ENCODE measurements at places on chromosomes 1 and 21.
A peak's percentile ranks its signal among the peaks of the same experiment; 100 is the strongest.

DNA sequence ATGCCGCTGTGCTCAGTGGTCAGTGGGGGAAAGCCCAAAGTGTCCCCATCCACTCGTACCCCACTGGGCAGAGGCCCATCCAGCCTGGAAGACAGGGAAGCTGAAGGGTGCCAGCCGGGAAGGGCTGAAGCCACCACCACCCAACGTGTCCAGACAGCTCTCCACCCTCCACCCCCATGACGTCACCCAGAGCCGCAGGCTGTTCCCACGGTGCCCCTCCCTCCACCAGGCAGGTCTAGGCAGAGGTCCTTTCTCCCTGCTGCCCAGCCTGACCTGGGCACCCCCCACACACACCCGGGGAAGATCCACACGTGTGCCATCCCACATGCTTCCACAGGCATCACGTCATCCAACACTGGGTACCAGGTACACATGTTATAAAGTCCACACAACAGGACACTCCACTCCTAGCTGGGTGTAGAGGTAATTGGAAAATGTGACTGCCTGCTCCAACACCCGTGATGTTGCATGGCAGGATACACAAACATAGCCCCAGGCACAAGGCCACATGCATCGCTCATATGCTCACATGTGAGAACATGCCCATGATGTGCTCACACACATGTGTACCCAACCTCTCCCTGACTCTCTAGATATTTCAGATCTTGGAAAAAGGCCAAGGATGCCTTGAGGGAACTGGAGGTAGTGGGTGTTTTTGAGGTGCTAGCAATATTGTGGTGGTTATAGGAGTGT lies 5.1 kb upstream of the ARHGAP30 start:
- DNase-seq = no peak

GRCh38 chr1:206663832-206664652 lies 20.7 kb upstream of the MAPKAPK2 start:
- DNase-seq = peak; percentile 71

DNA sequence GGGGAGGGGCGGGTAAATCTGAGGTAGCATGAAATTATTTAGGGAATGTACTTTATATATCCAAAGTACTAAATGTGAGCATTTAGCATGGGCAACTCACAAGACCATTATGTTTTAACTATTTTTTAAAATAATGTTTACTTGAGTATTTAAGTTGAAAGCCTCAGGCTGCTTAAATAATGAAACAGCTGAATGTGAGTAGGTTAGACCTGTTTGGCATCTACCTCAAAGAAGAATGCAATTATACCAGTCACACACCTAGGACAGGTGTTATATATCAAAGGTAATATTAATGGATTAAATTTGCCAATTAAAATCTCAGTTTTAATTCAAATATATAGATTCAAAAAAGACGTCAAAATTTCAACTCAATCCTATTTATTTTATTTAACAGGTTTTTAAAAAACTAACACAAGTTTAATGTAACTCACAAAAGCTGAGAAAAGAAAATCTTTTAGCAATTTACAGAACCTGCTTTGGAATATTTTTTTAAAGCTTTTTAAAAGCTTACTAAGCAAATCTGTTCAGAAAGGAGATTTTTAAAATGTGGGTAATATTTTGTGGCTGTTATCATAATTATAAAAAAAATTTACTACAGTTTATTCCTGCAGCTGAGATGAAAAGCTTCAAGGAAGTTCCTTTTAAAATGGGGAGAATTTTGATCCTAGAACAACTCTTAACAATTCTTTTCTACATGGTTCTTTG lies 104.6 kb upstream of the LBR start:
- DNase-seq = no peak

- DNase-seq = no peak
Observed at GRCh38 chr1:172753964-172754363, 95.1 kb downstream of the FASLG start.

DNA sequence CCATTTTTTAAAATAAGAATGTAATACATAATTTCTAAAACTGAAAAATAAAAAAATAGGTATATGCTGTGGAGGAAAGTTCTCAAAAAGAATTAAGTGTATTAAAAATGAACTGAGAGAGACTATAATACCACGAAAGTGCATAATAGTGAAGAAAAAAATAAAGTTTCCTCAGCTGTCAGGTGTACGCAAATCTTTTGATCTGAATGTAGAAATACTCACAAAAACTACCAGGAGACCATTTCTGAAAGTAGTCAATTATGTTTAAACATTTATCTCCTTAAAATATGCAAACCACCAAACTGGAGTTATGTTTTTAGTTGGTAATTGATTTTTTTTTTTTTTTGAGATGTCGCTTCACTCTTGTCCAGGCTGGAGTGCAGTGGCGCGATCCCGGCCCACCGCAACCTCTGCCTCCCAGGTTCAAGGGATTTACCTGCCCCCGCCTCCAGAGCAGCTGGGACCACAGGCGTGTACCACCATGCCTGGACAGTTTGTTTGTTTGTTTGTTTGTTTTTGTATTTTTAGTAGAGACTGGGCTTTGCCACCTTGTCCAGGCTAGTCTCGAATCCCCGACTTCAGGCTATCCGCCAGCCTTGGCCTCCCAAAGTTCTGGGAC lies 1169.2 kb upstream of the B3GALT2 start:
- DNase-seq = no peak

DNA sequence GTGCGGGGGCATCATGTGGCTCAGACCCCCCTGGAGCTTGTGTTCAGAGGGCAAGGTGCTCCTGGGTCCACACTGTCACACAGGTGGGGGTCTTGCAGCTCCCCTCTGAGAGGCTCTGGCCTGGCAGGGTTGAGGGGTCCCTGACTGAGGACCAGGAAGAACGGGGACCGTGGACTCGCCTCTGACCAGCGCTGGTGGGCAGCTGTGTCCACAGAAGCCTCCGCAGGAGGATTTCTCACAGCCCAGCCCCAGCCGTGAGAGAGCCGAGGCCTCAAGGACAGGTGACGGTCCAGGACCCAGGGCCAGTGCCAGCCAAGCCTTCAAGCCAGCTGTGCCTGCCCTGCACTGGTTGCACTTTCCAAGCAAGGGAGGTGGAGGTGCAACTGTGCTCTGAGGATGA lies 63.5 kb upstream of the TTC34 start:
- no peak for DNase-seq

GRCh38 chr21:39016740-39017315 lies 166.4 kb downstream of the PSMG1 start:
- no peak for DNase-seq

DNA sequence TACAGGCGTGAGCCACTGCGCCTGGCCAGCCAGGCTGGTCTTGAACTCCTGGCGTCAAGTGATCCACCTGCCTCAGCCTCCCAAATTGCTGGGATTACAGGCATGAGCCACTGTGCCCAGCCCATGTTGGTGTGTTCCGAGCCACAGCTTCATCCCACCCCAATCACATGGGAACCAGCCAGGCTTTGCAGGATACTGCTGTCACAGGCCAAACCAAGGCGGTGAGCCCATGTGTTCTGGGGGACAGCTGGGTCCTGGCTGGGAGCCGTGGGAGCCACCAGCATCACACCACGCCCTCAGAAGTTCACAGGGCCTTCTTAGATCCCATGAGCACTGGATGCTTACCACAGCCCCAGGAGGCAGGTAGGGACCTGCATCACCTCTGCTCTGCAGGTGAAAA lies 56.9 kb downstream of the DHRS3 start:
- no peak for DNase-seq

- DNase-seq = peak; percentile 13
Observed at GRCh38 chr1:154869351-154870114, 548 bp downstream of the KCNN3 start.

DNA sequence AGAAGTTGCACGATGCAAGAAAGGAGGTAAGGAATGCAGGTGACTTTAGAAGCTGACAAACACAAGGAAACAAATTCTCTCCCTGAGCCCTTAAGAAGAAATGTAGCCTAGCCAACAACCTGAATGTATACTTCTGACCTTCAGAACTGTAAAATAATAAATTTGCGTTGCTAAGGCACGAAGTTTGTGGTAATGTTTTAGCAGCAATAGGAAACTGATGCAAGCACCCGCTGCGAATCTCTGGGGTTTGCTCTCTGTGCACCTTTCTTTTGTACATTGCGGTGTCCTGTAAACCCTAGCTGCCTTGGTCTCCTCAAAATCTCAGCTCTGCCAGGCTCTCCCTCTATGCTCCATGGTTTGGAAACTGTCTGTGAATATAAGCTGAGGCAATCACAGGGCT lies 15.1 kb downstream of the CD53 start:
- no peak for DNase-seq

DNA sequence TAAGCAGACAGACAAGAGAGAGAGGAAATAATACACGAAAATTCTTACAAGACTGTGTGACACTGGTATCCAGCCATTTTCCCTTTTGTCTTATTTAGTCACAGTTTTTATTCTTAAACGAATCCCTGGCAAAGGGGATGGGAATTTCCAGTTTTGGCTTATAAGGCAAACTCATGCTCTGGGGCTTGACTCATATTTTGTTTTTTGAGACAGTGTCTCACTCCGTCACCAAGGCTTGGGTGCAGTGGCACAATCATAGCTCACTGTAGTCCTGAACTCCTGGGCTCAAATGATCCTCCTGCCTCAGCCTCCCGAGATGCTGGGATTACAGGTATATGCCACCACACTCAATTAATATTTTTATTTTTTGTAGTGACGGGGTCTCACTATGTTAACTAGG lies 31.9 kb downstream of the PTGER3 start:
- no peak for DNase-seq

- no peak for DNase-seq
Observed at GRCh38 chr21:41664881-41665765, 101.7 kb downstream of the RIPK4 start.

DNA sequence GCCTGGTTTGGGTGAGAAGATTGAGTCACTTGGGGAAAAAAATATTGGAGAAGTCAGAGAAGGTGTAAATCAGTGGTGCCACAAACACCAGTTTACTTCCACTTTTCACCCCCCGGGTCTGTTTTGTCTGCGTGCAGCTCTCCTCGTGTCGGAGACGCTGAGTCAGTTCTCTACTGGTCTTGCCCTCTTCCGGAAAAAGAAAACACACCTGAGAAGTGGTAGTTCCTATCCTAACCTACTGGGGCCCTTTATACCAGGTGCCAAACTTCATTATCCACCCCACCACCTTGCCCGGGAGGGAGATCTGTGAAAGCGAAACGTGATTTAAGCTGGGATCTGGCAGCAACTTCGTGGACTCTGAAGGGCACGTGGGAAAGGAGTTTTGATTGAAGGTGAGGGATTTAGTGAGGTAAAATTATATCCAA lies 855 bp upstream of the IVNS1ABP start:
- peak; percentile 75 for DNase-seq

DNA sequence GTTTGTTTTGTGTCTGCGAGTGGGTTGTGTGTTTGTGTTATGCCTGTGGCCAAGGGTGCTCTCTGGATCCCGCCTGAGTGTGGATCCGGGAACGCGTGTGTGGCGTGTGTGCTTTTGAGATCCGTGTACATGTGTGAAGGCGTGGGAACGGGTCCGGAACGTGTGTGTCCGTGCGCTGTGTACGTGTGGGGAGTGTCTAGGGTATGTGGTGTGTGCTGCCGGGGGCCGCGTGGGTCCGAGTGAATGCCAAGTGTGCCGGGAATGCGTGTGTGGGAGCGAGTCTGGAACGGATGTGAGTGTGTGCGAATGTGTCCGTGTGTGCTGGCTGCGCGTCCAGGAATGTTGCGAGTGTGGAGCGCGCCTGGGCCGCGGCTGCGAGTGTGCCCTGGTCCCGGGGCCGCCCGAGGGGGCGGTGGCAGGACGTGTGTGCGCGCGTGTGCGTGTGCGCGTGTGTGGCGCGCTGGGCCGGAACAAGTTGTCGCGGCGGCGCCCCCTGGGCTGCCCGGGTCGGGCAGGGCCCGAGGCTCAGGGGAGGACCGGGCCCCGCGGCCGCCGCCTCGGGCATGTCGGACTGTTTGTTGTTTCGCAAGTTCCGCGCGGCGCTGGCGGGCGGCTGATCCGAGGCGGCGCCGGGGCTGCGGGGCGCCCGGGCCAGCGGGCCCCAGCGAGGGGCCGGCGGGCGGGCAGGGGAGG lies 953 bp downstream of the PTPRU start:
- no peak for DNase-seq

DNA sequence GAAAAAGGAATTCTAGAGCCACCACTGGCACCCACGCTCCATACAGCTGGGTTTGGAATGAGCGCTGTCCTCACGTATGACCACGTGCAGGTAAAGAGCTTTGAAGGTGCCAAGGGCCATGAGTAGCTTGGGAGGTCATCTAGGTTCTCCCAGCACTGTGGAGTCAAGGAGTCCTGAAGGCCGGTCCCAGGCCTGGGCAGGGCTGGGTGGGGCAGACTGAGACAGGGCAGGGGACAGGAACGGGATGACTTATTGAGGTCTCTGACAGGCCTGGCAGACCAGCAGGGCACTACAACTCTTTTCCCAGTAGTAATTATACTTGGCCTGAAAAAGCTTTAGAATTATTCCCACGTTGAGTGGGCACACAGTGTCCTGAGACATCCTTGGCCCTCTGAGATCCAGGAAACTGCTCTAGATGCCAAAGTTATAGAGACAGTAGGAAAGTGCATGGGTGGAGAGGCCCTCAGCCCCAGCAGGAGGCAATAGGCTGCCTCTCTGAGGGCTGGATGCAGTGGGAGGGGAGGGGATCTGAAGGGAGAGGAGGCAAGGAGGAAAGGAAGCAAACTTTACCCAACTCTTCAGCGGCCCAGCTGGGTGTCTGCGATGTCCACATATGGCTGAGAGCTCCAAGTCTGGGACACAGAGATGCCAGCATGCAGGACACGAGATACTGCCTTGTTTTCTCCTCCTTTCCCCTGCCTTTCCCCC lies 1.8 kb upstream of the CDA start:
- no peak for DNase-seq

DNA sequence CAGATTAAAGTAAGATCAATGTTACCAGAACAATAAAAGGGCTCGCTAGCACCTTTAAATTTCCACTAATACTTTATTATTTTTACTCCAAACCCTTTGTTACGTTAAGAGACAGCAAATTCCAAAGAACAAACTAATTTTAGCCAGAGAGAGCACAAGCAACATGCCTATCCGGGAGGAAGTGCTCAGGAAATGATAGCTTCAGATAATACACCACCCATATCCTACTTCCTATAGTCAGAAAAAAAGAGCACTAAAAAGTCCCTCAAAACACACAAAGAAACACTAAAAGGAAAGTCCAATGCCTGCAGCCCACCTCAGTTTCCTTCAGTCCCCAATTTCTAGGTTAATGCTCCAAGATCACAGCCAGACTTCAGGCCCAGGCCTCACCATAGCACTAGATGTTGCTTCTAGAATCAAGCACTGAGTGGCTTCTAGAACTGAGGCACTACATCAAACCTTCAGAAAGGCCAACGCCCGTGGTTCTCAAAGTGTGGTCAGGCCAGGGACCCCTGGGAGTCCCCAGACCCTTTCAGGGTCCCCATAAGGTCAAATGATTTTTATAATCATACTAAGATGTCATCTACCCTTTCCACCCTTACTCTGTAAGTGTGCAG lies 142.6 kb downstream of the PSMG1 start:
- no peak for DNase-seq

- no peak for DNase-seq
Observed at GRCh38 chr1:63669151-63669961, 76.1 kb downstream of the PGM1 start.
